ENCODE measurements at places on chromosomes 2 and 18.

- DNase-seq = peak; percentile 50
These were observed 3.5 kb downstream of the CDK5R2 start for GRCh38 chr2:218962859-218963492.

GRCh38 chr2:101310834-101311695, 2.6 kb upstream of the RNF149 start:
- DNase-seq = peak; percentile 12

DNA sequence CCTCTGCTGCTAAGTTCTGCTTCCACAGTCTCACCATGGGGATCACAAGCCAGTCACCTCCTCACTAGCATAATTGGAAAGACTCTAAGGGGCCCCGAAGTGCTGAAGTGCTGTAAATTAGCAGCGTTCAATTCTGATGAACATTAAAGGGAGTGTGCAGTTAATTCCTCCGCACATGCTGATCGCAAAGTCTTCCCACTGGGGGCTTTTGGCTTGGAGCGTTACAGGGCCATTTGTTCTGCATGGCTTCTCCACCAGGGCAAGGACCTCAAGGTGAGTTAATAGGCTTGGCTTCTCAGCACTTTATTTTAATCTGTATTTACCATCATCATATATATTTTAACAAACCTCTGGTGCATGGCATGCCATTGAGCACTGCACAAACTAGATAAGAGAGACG, 216.3 kb upstream of the PARD3B start:
- DNase-seq = no peak

- no peak for DNase-seq
These were observed 177.8 kb downstream of the BCL2 start for GRCh38 chr18:63141778-63142176.

- no peak for DNase-seq
These were observed 165.0 kb downstream of the DIS3L2 start for GRCh38 chr2:232126301-232127099.

DNA sequence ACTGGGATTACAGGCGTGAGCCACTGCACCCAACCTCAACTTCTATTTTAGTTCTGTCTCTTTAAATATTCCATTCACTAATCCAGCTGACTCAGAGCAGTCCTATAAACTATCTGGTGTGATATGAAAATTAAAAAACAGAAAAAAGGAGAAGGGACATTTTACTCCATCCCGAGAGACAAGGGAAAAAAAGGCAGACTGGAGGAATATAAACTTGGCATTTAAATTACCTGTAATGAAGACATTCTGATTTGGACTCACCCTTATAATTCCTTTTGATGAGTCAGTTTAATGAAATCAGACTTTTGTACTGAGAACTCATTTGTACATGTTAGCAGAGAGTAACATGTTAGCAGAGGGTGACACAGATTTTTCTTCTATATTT, 74.8 kb upstream of the RIOK3 start:
- no peak for DNase-seq

Measured in activated CD4-positive, alpha-beta T cell treated with anti-CD3 and anti-CD28 coated beads for 4 hours (primary cell).